Chondrocyte (in vitro differentiated cells): ENCODE measurements at places on chromosomes 2 and 18. TPM values are rescaled to one million over a fixed set of nuclear protein-coding genes. Genes with fewer than 3 reads are reported as not detected.

Gene ARL4C
- 16.4 to 129 TPM (median 127 TPM) in 3 replicates for total RNA-seq

Gene DSG2
- total RNA-seq: 16.1 to 45.0 TPM (median 43.7 TPM) in 3 replicates

Gene DOCK10
- 14.3 to 22.9 TPM (median 18.5 TPM) in 3 replicates for total RNA-seq

Gene TUBA3D
- total RNA-seq: not detected in 3 replicates

Gene FAP
- 163 to 205 TPM (median 171 TPM) in 3 replicates for total RNA-seq

Gene CRYGB
- not detected in 3 replicates for total RNA-seq

Gene TRABD2A
- total RNA-seq: 0.37 to 1.2 TPM (median 0.82 TPM) in 3 replicates

Gene TEKT4
- not detected in 3 replicates for total RNA-seq

Gene IL1RL1
- not detected in 3 replicates for total RNA-seq

Gene CDH2
- 175 to 208 TPM (median 198 TPM) in 3 replicates for total RNA-seq

Gene GBX2
- 12.5 to 17.8 TPM (median 16.7 TPM) in 3 replicates for total RNA-seq

Gene EMILIN1
- total RNA-seq: 180 to 235 TPM (median 182 TPM) in 3 replicates

Gene EPHA4
- total RNA-seq: 3.9 to 6.8 TPM (median 5.5 TPM) in 3 replicates

Gene SLC14A1
- 0.25 TPM in 1 of 3 replicates, not detected in the others for total RNA-seq

Gene EFHD1
- 109 to 178 TPM (median 175 TPM) in 3 replicates for total RNA-seq

Gene TDRD15
- 0.07 to 0.12 TPM (median 0.10 TPM) in 3 replicates for total RNA-seq

Gene ALPP
- total RNA-seq: not detected in 3 replicates

Gene OR6B3
- total RNA-seq: not detected in 3 replicates

Gene SP9
- total RNA-seq: not detected in 3 replicates

Gene CD226
- total RNA-seq: 0.62 to 1.3 TPM (median 0.82 TPM) in 3 replicates

Gene CYP1B1
- total RNA-seq: 60.6 to 135 TPM (median 133 TPM) in 3 replicates

Gene CCDC102B
- total RNA-seq: 8.1 to 9.8 TPM (median 9.1 TPM) in 3 replicates

Gene KLHL30
- 12.2 to 25.6 TPM (median 24.4 TPM) in 3 replicates for total RNA-seq

Gene CD8B2
- not detected in 3 replicates for total RNA-seq

Gene DNAH7
- 0.03 to 0.70 TPM (median 0.20 TPM) in 3 replicates for total RNA-seq

Gene EIF2B4
- total RNA-seq: 43.1 to 46.2 TPM (median 44.0 TPM) in 3 replicates

Gene SOX11
- total RNA-seq: 31.6 to 46.6 TPM (median 32.1 TPM) in 3 replicates

Gene MALT1
- total RNA-seq: 15.9 to 23.3 TPM (median 17.4 TPM) in 3 replicates

Gene MAP2
- 12.2 to 16.3 TPM (median 13.9 TPM) in 3 replicates for total RNA-seq

Gene SLC8A1
- total RNA-seq: 50.4 to 53.7 TPM (median 52.7 TPM) in 3 replicates

Gene BOD1L2
- total RNA-seq: not detected in 3 replicates

Gene ACMSD
- not detected in 3 replicates for total RNA-seq

Gene CDH19
- 1.6 to 4.1 TPM (median 2.0 TPM) in 3 replicates for total RNA-seq

Gene CNGA3
- total RNA-seq: not detected in 3 replicates

Gene GPR75
- 1.1 to 2.4 TPM (median 1.2 TPM) in 3 replicates for total RNA-seq

Gene COL6A3
- total RNA-seq: 250 to 264 TPM (median 264 TPM) in 3 replicates

Gene NIF3L1
- 14.8 to 22.2 TPM (median 17.5 TPM) in 3 replicates for total RNA-seq

Gene IL18R1
- total RNA-seq: 0.37 to 1.1 TPM (median 0.49 TPM) in 3 replicates

Gene RIF1
- 33.5 to 37.8 TPM (median 33.7 TPM) in 3 replicates for total RNA-seq

Gene ST3GAL5
- total RNA-seq: 20.0 to 48.1 TPM (median 20.6 TPM) in 3 replicates
